Right lobe of liver (tissue), 6 donors: ENCODE measurements at places on chromosomes 3 and 15. TPM values are rescaled to one million over a fixed set of nuclear protein-coding genes. Genes with fewer than 3 reads are reported as not detected.

The P2RY1 gene
- 1.5 TPM for total RNA-seq

The C3orf20 gene
- total RNA-seq: 0.09 TPM

DNA sequence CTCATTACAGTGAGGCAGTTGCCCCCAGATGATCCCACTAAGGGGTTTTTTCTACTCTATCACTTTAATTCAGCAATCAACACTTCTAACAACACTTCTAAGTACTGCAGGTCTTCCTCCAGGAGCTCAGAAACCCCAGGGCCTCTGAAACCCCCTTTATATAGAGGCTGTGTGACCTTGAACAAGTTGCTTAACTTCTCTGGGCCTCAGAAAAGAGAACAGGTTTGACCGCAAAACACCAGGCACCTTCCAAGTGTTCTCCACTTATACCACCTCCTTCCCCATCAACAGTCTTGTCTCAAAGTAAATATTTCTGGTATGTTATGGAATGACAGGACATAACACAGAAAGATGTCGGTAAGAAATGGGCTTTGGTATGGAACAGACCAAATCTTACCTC is 85.7 kb upstream of the WNT5A start:
- DNase-seq: no peak
- no peak overlapping the region for H3K4me3 ChIP-seq

DNA sequence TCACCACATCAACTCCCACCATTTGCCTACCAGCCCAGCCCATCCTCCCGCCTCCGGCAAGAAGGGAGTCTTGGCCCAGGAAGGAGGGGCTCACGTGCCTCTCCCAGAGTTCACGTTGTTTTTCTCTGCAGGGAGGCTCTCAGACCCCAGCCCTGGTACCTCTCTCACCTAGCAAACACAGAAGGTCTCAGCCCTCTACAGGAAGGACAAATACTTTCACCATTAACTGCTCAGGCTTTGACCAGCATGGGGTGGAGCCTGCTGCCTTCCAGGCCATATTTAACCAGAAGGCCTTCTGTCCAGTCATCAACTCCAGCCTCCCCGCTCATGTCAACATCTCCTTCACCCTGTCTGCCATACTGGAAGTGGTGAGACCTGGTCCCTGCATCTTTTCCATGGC is 19.0 kb upstream of the HTR3E start:
- no peaks in the 10 kb centered on the region for H3K27me3 ChIP-seq
- H3K4me1 ChIP-seq: no peaks in the 10 kb centered on the region
- no peak overlapping the region for H3K27ac ChIP-seq
